ENCODE measurements at places on chromosomes 1 and 21.

- DNase-seq: no peak
Measured at GRCh38 chr1:84550826-84551225, 23.4 kb downstream of the CTBS start.

DNA sequence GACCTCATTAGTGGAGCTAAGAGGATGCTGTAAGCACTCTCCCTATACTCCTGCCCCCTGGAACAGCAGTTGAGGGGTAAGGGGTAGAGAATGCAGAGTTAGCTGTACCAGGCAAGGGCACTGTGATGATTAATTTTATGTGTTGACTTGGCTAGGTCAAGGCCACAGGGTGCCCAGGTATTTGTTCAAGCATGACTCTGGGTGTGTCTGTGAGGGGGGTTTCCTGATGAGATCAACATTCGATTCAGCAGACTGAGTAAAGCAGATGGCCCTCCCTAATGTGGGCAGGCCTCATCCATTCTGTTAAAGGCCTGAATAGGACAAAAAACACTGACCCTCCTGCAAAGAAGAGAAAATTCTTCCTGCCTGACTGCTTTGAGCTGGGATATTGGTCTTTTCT is 110.8 kb downstream of the KCND3 start:
- DNase-seq: no peak

DNA sequence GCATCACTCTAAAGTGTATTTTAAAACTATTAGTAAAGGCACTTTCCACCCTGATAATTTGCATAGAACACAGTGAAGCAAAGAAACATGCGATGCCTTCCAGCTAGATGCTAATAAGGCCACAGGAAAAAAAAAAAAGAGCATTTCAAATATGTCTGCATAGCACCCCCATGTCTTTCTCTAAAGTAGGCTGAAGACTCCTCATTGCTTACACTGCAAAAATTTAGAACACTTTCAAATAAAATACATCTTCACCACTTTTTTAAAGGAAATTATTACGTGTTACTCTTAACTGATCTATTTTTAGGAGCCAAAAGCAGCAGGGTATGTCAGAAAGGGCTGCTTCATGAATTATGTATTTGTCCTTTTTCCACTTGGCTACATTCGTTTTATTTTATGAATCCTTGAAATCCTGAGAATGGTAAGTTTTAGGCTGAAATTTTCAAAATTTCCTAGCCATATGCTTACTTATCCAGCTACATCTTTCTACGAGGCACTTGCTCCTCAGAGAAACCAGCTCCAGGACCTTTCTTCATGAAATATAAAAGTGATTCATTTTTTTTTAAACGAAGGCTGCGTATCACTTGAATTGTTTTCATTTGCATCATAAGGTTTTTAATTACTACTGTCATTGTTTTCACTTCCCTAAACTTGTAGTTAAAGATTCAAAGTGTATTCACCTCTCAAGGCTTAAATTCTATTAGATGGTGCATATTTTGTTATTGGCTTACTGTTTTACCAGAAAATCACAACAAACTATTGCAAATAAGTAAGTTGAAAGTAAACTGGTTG is 513.0 kb downstream of the PTPRC start:
- DNase-seq: no peak

DNA sequence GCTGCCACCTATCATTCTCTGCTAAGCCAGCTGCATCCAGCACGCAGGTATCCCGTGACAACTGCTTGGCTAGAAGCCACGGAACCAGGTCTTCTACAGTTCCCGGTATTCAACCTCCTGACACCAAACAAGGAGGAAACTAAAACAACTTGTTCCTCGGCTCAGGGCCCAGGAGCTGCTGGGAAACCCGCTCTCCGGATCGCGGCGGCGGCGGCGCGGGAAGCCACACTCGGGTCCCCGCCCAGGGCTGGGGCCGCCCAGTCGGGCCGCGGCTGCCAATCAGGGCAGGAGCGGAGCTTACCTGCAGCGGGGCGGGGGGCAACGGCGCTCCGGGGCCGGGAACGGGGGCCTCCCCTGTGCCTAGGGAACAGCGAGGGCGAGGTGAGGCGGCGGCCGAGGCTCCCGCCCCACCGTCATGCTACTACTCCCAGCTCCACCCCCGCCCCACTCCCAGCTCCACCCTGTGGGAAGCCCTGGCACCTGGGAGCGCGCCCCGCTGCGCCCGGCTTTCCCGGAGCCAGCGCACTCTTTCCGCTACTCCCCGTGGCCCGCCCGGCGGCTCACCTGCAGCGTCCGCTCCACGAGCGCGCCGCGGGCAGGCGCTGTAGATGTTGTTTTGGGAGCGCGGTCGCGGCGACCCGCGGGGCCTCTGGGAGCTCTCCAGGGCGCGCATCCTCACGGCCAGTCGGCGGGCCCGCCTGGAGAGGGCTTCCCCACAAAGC is 12.1 kb downstream of the IL24 start:
- DNase-seq: no peak

DNA sequence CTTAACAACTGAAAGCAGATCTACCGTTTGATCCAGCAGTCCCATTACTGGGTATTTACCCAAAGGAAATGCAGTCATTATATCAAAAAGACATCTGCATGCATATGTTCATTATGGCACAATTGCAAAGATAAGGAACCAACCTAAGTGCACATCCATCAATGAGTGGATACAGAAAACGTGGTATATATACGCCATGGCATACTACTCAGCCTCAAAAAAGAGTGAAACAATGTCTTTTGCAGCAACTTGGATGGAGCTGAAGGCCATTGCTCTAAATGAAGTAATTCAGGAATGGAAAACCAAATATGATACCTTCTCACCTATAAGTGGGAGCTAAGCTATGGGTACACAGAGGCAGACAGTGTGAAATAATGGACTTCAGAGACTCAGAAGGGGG is 169.3 kb downstream of the ZBTB18 start:
- DNase-seq: no peak

- DNase-seq: no peak
Measured at GRCh38 chr1:221892301-221892830, 150.5 kb upstream of the DUSP10 start.

GRCh38 chr1:5404412-5405203 is 587.6 kb downstream of the NPHP4 start:
- DNase-seq: no peak

DNA sequence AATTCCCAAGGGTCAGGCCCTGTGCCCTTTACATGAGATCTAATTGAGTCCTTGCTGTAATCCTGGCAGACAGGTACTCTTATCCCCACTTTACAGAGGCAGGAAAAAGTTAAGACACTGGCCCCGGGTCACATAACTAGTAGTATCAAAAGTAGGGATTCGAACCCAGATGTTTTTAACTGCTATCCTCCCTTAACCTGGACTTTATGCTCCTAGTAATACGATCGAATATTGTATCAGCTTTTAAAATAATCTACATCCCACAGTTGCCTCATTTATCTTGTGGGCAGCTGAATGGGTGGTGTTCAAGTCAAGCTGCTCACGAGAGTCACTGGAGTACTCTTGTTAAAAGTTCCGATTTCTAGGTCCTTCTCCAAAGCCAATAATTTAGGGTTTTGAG is 25.5 kb upstream of the TMEM51 start:
- DNase-seq: no peak

GRCh38 chr1:184380468-184380867 is 6.4 kb upstream of the C1orf21 start:
- no peak for DNase-seq

DNA sequence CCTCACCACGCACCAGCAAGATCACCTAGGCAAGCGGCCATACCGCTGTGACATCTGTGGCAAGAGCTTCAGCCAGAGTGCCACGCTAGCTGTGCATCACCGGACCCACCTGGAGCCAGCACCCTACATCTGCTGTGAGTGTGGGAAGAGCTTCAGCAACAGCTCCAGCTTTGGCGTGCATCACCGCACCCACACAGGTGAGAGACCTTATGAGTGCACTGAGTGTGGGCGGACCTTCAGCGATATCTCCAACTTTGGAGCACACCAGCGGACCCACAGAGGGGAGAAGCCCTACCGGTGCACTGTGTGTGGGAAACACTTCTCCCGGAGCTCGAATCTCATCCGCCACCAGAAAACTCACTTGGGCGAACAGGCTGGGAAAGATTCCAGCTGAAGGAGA is 5.0 kb downstream of the ZNF691 start:
- no peak for DNase-seq

GRCh38 chr1:154736841-154737240 is 128.9 kb upstream of the ADAR start:
- peak; percentile 43 for DNase-seq

GRCh38 chr1:184940694-184941409 is 33.5 kb downstream of the NIBAN1 start:
- DNase-seq: no peak

- no peak for DNase-seq
Measured at GRCh38 chr1:231207437-231207836, 33.6 kb upstream of the GNPAT start.

Measured in HCEC 1CT (cell line).